Renal pelvis (tissue), 12 donors: ENCODE measurements at places on chromosomes 5 and 9. TPM values are rescaled to one million over a fixed set of nuclear protein-coding genes. Genes with fewer than 3 reads are reported as not detected.

Gene C9orf72
- polyA plus RNA-seq = 19.8 TPM

GRCh38 chr9:33138768-33139167, 28.4 kb downstream of the B4GALT1 start:
- no peak for DNase-seq

- DNase-seq = no peak
Measured at GRCh38 chr5:158586054-158586453, 513.7 kb downstream of the EBF1 start.

- DNase-seq = no peak
Measured at GRCh38 chr9:13284011-13284410, 4.5 kb upstream of the MPDZ start.

GRCh38 chr9:90925581-90926257, 124.1 kb downstream of the SYK start:
- DNase-seq = no peak

Gene PLCXD3
- polyA plus RNA-seq = 0.23 TPM

Gene CNTFR
- 48.1 TPM for polyA plus RNA-seq

DNA sequence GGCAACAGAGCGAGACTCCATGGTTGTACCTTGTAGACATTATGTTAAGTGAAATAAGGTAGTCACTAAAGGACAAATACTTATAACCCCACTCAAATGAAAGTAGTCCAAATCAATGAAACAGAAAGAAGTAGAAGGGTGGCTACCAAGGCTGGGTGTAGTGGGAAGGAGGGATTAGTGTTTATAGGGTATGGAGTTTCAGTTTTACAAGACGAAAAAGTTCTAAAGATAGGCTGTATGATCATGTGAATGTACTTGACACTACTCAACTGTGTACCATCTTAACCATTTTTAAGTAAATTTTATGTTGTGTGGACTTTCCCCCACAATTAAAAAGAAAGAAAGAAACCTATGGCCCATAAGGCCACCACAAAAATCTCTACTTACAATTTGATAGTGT, 32.2 kb downstream of the ALDH7A1 start:
- no peak for DNase-seq

DNA sequence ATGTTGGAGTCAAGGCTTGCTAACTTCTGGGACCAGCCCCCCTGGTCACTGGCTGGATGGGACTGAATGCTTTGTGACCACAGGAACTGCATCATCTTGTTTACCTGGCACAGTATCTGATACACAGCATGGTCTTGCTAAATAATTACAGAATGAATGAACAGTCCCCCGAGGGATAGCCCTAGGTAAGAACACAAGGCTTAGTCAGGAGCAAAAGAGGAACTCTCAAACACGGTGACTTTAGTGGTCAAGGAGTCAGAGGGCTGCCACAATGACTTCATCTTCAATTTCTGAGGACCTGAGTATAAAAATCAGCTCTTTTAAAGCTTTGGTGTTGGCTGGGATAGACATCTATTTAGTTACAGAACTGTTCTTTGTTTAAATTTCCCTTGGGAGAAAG, 15.1 kb upstream of the CXCL14 start:
- DNase-seq = no peak
